RPMI7951 (cell line): ENCODE measurements at places on chromosomes 11 and 22. TPM values are rescaled to one million over a fixed set of nuclear protein-coding genes. Genes with fewer than 3 reads are reported as not detected.

GRCh38 chr22:32407312-32407711 is 4.7 kb downstream of the RTCB start:
- no peak for DNase-seq

- peak; percentile 82 for DNase-seq
Measured at GRCh38 chr11:45658292-45658991, 7.0 kb downstream of the CHST1 start.

GRCh38 chr11:34844463-34845112 is 71.6 kb downstream of the APIP start:
- no peak for DNase-seq

GRCh38 chr11:115716601-115717529 is 212.7 kb upstream of the CADM1 start:
- DNase-seq, result peak; percentile 44

CASP1 gene
- 14.8 and 16.6 TPM in 2 replicates for total RNA-seq

LDHA gene
- total RNA-seq, result 1,614 and 1,664 TPM in 2 replicates
